Adrenal gland (tissue), 19 donors: ENCODE measurements at places on chromosomes 2 and 18.
A peak's percentile ranks its signal among the peaks of the same experiment; 100 is the strongest.

- peak; percentile 19 for DNase-seq
Measured at GRCh38 chr2:177604271-177605065, 211.9 kb downstream of the AGPS start.

DNA sequence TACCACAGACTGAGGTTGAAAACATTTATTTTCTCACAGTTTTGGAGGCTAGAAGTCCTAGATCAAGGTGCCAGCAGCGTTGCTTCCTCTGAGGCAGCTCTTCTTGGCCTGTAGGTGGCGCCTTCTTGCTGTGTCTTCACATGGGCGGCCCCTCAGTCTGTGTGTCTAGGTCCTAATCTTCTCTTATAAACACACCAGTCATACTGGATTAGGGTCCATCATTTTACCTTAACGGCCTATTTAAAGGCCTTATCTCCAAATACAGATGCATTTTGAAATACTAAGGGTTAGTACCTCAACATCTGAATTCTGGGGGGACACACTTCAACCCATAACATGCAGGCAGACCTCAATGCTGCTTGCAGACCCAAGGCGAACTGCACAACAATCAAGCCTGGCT lies 4.4 kb upstream of the RMC1 start:
- DNase-seq = peak; percentile 55

DNA sequence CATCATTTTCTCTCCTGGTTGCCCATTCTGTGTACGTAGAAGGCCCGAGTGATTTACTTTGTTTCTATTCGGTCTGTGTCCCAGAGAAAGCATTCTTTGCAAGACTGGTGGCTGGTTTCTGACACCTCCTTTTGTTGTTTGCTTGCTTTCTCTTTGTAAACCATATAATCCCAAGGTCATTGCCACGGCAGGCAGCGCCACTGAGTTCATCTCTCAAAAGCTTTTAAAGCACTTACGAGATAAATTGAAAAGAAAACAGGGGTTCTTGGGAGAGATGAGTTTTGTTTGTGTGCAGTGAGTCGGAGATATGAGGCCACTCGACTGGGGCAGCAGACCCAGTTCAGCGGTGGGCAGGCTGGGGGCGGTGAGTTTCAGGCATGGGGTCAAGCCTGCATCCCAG lies 137.6 kb downstream of the NCK2 start:
- no peak for DNase-seq

DNA sequence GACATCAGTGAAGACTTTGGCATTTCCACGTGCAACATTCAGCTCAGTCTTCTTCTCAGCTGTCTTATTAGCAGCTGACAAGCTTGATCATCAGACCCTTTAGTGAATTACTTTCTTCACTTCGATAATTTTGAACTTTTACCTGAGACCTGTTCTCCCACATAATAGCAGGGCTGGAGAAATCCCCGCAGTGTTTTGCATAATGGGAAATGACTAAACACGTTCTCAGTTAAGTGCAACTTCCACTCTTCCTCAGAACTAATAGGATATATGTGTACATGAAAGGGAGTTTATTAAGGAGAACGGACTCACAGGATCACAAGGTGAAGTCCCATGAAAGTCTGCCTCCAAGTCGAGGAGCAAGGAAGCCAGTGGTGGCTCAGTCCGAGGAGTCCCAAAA lies 28.8 kb upstream of the MBP start:
- DNase-seq = no peak
